Umbilical cord (tissue), 2 donors: ENCODE measurements at places on chromosomes 3 and 15.

DNA sequence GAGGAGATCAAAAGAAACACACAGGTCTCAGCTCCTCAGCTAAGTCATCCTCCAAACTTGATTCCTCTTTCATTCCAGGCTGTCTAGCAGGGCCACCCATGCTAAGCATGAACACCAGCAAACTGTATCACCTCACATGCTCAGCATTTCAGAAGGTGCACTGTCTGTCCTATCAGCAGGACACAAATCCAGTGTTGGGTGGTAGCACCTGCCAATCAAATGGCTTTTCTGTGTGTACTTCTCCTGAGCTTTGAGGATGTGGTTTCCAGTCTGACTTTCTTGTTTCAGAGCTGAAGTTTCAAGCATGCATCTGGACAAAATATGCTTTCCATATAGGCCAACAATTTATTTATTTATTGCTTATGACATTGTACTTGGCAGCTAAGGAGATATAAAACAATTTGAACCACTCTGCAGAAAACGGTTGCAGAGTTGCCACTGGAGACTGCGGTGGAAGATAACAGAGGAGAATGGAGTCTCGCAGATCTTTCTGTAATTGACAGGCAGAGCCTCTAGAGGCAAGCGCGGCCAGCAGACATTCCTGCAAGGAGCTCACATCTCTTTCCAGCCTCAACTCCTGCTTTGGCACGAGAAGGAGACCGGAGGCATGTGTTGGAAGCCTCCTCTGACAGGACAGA is 167.1 kb upstream of the WNT5A start:
- no peak for DNase-seq

GRCh38 chr3:129001806-129002572 is 885 bp downstream of the EFCC1 start:
- DNase-seq = no peak

DNA sequence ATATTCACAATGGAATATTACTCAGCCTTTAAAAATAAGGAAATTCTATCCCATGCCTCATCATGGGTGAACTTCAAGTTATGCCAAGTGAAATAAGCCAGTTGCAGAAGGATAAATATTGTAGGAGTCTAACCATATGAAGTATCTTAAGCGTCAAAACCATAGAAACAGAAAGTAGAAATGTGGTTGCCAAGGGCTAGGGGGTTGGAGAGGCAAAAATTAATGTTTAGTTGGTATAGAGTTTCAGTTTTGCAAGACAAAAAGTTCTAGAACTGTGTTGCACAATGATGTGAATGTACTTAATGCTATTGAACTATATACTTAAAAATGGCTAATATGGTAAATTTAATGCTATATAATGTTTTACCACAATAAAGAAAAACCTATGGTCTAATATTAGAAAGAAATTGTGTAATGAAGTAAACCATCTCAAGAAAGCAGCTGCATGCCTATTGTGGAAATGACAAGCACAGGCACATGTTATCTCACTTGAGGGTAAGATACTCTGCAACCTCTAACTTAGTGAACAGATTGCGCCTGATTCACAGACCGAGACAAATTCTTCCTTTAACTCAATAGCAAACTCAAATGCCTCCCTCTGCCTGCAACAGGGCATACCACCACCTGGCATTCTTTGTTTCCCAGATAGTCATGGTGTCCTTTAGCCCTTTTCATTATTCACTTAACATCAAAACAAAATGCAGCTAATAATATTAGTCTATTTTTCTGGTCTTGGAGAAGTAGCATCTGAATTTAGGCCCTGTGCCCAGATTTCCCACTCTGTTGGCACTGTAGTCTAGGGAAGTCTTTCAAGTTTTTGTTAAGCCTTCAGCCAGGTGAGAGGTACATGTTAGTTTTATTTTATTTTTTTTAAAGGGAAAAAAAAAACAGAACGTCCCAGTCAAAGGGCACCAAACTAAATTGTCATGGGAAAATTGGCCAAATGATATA is 80.2 kb upstream of the ACP3 start:
- no peak for DNase-seq

DNA sequence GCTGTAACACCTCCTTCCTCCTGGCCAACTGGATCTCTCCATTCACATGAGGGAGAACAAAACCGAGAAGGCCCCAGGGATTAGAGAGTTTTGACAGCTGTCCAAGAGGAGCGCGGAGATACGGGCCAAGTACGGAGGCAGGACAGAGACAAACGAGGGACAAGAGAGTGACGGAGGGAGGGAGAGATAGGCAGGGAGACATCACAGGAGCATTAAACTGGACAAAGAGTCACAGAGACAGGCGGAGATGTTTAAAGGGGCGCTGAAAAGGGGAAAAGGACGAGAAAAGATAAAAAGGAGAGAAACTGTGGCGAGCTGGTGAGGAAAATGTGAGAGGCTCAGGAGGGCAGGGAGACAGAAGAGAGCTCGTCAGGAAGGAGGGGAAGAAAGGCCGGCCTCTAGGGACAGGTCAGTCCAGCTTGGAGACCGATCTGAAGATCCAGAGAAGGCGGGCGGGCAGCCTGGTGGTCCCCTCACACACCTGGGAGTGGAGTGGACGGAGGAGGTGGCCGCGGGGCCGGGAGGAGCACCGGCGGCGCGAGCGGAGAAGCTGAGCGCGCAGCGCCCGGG is 40.5 kb upstream of the ROPN1 start:
- DNase-seq = peak; percentile 25

DNA sequence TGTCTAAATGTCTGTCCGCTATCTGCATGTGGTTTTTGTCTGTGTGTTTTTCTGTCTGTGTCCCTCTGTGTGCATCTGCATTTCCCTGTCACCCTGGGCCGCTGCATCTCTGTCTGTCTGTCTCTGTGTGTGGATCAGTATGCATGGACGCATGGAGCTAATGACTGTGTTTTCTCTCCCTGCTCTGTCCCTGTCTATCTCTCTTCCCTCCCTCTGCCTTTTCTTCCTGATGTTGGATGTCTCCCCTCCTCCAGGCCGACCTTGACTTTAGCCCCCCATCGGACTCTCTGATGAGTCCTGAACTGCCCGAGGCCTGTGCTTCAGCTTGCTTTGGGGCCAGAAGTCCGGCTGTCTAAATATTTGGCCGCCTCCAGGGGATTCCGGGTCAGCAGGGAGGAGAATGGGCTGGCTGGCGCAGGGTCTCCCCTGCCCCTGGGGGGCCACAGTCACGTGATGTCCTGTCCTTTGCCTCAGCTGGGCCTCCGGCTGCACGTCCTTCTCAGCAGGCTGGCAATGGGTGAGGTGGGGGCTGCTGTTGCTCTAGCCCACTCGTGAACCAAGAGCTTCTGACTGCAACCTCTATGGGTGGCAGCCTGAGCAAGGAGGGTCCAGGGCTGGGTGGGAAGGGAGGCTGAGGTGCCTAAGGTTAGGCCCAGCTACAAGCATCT is 3.7 kb downstream of the SLC38A3 start:
- no peak for DNase-seq

DNA sequence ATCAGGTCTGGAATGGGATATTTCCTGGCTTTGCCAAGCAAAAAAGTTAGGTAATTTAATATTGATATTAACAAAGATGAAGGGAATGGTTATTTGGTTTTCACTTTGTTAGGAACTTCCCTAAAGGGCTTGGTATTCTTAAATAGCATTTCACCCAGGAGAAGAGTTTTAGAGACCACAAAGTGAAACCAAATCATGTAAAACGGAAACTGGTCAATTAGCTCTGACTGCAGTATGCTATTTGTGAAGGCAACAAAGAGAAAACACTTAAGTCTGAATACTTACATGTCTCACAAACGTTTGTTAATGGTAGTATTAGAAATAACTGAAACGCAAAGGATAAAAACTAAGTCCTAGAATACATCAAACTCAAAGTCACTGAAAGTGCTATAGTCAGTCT is 32.4 kb upstream of the SETMAR start:
- no peak for DNase-seq

DNA sequence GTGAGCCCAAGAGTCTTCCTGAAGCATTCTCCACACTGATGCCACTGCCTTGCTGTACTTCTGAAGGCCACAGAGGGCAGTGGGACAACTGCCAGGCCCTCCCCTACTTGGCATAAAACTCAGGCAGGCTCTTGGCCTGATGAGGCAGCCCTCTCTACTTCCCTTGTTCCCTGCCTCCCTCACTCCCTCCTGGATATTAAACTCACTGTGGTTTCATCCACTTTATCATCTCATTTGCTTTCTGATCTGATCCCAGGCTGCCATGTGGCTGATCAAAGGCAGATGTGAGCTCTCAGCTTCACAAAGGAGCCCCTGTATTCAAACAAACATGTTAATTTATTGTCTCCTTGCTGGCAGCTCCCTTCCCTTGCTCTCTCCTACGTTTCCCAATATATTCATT is 533.5 kb downstream of the IGSF11 start:
- peak; percentile 78 for DNase-seq

- no peak for DNase-seq
Measured at GRCh38 chr15:29312387-29312786, 42.8 kb upstream of the NSMCE3 start.

GRCh38 chr15:32829436-32829835 is 111.6 kb downstream of the GREM1 start:
- no peak for DNase-seq

GRCh38 chr3:94070341-94070911 is 7.6 kb downstream of the NSUN3 start:
- no peak for DNase-seq

DNA sequence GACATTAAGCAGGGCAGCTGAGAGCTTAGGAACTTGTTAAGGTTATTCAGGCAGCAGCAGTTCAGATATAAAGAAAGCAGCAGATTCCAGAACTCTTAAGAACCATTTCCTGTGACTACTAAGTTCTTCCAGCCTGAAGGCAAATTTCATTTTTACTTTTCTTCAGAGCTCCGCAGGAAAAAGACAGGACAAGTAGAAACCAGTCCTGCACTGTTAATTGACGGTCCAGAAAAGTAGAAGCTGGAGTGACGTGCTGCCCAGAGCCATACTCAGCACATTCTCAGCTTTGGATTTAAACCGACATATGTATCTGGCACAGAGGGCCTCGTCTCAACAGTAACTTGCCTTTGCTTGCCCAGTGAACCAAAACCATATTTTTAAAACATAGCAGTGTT is 219.4 kb upstream of the STRIT1 start:
- DNase-seq = peak; percentile 54

- DNase-seq = peak; percentile 69
Measured at GRCh38 chr15:77830051-77830468, 197.3 kb upstream of the LINGO1 start.

GRCh38 chr3:64922213-64922612 is 234.4 kb upstream of the ADAMTS9 start:
- no peak for DNase-seq

DNA sequence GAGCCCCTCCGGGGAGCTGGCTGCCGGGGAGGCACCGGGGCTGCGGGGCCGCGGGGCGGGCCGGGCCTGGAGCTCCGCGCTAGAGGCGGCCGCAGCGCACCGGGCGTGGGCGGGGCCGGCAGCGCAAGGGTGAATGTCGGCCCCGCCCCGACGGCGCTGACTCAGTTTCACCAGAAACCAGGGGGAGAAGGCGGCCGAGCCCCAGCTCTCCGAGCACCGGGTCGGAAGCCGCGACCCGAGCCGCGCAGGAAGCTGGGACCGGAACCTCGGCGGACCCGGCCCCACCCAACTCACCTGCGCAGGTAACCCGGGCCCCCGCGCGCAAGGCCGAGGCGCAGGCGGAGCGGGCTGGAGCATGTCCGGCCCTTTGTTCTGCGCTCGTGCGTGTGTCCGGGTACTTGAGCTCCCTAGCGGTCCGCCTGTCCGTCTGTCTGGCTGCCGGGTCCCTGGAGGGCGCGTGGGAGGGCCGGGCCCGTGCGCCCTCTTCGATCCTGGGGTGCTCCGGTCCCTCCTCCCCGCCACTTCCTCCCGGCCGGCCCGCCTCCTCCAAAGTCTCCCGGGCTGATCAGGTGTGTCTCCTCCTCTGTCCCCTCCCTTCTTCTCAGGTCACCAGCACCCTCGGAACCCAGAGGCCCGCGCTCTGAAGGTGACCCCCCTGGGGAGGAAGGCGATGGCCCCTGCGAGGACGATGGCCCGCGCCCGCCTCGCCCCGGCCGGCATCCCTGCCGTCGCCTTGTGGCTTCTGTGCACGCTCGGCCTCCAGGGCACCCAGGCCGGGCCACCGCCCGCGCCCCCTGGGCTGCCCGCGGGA is at the start of gene SPINT1:
Gene SPINT1 (plus strand): TSS at position 164 of the 811 bp plus-strand sequence. CDS start 507 bp downstream, at position 671.
- peak; percentile 25 for DNase-seq

- no peak for DNase-seq
Measured at GRCh38 chr3:144112437-144112836, 140.8 kb downstream of the DIPK2A start.
